ENCODE measurements at places on chromosomes 16 and 17.
A peak's percentile ranks its signal among the peaks of the same experiment; 100 is the strongest.

- DNase-seq = no peak
Measured at GRCh38 chr17:8038954-8039610, at the start of gene ALOX15B. Gene ALOX15B (plus strand): TSS chr17:8039059. CDS start chr17:8039156, 97 bp downstream.

DNA sequence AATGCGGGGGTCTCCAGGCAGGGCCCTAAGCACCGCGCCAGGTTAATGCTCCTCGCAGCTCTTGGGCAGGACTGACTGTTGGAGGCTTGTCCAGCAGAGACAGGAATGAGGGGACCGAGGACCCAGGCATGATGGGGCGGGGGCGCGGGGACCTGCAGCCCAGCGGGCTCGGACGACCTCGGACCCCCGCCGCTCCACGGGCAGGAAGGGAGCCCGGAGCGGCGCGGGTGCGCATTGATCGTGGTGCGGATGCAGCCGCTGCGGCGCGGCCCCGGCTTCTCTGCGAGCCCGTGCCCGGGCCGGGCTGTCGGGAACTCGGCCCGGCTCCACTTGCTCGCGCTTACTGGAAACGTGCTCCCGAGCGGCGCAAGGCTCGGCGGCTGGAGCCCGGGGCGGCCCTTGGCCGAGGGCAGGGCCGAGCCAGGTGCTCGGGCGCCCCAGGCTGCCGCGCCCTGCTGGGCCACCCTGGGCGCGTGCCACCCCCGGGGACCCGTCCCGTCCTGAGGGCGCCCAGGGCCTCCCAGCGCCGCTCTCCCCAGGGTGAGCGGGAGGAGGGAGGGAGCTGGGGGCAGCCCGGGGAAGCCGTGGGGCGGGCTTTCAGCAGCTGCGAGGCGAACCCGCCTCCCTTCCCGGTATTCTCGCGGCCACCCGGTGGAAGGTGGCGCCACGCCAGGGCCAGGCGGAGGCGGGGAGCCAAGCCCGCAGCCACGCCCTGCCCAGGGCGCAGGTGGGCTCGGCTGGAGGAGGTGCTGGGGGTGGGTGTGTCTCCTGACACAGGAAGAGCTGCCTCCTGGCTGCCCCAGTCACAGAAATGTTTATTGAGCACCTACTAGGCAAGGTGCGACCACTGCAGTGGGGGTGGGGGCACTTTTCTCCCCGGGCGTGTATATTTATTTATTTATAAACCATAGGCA lies 45.9 kb downstream of the SOCS3 start:
- DNase-seq = peak; percentile 89

- DNase-seq = no peak
Measured at GRCh38 chr16:85315866-85316265, 203.6 kb upstream of the CIBAR2 start.

DNA sequence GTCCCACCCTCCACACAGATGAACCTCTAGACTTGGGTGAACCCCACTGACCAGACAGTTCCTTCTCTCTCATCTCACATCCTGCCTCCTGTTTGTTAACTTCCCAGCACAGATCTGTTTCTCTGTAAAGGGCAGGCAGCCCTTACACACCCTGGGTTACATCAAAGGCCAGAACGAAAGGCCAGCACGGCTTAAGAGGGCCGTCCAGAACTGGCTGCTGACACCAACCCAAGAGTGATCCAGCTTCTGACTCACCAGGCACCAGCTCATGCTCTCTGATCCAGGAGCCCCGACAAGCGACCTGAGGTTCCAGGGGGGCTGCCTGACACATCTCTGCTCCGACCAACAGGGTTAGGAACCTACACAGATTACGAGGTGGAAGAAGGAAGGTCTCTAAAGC lies 86.9 kb downstream of the MRM3 start:
- peak; percentile 76 for DNase-seq

DNA sequence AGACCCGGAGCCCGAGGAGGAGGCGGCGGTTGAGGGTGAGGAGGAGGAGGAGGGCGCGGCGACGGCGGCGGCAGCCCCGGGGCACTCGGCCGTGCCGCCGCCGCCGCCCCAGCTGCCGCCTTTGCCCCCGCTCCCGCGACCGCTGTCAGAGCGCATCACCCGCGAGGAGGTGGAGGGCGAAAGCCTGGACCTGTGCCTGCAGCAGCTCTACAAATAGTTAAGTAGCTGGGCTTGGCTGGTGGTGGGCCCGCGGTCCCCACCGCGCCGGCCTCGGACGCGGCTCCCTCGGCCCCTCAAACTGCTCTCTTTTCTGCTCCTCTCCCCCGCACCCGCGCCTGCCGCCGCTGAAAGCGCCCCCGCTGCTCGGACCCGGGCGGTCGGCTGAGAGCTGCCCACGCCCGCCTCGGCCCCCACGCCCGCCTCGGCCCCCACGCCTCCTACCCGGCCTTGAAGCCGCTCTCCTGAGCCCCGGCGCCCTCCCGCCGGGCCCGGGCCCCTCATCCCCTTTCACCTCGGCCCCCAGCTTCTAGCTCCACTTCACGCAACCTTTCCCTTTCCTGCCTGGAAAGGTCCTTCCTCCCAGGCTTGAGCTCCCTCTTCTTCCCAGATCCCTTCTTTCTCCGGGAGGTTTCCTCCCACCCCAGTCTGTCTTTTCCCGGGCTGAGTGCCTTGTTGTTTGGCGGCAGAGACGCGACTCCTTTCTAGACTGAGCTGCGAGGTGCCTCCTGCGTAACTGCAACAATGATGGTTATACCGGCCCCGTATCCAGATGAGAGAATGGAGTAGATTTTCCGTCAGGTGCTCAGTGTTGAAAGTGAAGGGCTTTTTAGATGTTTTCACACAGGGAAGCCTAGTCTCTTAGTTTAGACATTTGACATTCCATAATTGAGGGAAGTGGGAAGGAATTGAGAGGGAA lies 850 bp downstream of the PPM1E start:
- no peak for DNase-seq

GRCh38 chr17:50682938-50683337 lies 24.8 kb downstream of the ANKRD40 start:
- no peak for DNase-seq

Measured in ureter (tissue), 1 donor.